HS-5 (cell line): ENCODE measurements at places on chromosomes 4 and X.

GRCh38 chrX:66892004-66892403 lies 253.1 kb upstream of the EDA2R start:
- DNase-seq, result no peak

DNA sequence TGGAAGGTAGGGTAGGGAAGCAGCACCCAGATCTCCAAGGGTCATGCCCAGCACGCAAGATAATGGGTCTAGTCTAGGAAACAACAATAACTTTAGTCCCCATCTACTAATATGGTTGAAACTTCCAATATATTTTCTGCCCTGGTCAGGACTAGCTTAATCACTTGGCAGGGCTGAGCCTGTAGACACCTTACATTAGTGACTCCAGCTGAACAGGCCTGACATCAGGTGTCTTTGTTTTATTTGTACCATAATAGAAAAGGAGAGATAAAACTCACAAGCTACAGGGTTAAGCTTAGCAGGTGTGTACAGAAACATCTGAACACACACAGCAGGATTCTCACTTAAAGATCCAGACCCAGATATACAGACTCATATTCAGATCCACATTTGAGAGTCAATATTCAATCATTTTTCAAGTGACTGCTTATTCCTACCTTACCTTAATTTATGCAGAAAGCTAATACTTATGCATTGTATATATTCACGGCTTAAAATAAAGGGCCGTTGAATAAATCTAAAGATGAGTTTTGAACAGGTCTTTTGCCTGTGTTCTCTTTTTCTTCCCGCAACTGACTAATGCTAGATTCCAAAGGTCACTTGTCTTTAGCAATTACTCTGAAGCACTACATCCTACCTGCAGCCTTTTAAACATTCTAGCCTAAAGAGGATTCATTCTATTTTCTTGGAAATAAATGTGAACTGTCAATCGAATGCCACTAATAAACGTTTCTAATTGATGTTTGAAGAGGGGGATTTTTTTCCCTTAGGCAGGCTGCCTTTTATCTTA lies 745.3 kb downstream of the RPA4 start:
- no peak for DNase-seq

- no peak for DNase-seq
Measured at GRCh38 chr4:138078253-138078652, 163.9 kb downstream of the SLC7A11 start.

DNA sequence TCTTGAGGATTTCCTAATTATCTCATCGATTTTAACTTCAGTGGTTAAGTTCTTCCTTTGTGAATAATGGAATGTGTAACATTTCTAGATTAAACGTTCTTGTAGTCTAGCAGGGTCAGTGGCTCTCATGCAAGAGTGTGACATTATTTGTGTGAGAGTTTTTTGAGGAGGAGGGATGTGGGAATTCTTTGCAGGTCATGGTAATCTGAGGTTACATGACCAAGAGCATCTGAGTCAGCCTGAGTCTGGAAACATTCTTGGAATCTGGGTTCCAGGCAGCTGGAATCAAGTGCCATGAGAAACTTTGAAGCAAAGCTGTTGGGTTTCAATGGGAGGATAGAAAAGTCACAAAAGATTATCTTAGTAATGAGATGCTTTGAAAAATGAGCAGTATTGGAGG lies 49.5 kb downstream of the GK start:
- DNase-seq, result peak; percentile 8

DNA sequence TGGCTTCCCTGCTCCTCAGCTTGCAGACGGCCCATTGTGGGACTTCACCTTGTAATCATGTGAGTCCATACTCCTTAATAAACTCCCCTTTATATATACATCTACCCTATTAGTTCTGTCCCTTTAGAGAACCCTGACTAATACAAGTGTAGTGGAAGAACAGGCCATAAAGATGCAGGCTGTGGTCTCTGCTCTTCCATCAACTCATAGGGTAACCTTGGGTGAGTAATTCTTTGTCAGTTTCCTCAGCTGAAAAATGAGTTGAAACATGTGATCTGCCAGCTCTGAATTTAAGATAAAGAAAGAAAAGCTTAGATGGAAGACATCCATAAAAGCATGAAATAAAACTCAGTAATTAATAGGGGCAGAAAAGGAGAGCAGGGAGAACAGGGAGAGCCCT lies 103.6 kb downstream of the ENOX2 start:
- DNase-seq, result peak; percentile 6

DNA sequence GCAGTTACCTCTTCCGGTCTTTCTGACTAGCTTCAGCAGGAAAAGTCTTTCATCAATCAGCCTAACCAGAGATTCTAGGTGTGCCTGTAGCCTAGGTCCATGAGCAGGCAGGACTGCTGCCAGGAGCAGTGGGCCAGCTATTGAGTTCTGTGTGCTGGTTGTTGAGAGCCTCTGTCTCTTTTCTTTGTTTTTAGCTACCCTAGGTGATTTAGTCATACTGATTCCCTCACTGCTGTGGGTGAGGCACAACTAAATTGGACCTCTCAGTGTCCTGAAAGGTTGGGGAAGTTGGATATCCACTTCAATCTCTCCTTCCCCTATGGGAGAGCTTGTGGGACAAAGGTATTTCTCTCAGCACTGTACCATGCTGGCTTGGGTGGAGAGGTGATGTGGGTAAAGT lies 354.9 kb downstream of the GPAT3 start:
- no peak for DNase-seq

DNA sequence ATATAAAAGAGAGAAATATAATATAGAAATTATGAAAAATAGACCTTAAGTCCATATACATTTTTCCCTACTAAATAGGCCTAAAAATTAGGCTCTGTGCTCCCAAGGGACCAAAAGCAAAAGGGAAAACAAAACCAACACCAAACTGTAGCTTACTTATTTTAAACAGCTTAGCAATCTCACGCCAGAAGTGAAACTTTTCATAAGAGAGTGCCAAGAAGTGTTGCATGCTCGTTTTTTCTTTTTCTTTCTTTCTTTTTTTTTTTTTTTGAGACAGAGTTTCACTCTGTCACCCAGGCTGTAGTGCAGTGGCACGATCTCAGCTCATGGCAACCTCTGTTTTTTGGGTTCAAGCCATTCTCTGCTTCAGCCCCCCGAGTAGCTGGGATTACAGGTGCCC lies 250.4 kb downstream of the TMA16 start:
- no peak for DNase-seq

GRCh38 chr4:125710766-125711165 lies 396.0 kb downstream of the FAT4 start:
- DNase-seq, result no peak

DNA sequence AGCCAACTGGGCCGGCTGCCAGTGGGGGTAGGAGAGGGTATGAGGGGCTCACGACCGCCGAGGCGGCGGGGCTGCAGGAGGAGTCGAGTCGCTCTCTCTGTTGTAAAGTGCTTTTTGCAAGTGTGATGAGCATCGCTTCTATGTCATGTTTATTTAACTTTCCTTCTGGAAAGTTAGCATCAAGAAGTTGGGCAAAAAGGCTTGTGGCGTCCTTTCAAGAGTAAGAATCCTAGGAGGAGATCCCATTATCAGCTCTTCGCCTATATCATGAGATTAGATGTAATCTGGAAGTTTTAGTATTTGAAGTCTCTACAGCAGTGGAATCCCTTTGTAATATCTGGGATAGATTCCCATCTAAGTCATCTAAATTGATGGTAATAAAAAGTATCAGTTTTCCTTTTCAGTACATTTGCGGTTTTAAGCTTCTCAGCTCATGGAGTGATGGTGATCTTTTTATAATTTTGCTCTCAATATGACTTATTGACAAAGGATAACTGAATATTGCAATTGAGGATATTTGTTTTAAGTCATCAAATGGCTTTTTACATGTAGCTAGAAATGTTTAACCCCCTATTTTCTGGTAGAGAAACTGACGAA lies 1.7 kb downstream of the GALNT7 start:
- no peak for DNase-seq

DNA sequence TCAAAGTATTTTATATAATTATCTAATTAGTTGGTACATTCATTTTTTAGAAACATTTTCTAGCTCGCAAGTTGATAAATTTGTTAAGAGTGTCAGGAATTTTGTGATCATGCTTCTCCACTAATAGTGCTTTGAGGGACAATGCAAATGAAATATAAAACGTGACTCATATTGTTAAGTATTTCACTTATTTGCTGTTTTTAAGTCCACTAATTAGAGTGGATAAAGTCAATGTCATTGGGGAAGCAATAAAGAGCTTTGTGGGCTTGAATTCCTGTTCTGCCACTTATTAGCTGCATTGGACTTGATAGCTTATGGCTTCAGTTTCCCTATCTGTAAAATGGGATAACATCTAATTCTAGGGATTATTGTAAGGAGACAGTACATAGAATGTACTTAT lies 26.5 kb upstream of the ANAPC4 start:
- DNase-seq, result no peak

GRCh38 chr4:159577241-159577640 lies 474.4 kb downstream of the RAPGEF2 start:
- DNase-seq, result no peak

DNA sequence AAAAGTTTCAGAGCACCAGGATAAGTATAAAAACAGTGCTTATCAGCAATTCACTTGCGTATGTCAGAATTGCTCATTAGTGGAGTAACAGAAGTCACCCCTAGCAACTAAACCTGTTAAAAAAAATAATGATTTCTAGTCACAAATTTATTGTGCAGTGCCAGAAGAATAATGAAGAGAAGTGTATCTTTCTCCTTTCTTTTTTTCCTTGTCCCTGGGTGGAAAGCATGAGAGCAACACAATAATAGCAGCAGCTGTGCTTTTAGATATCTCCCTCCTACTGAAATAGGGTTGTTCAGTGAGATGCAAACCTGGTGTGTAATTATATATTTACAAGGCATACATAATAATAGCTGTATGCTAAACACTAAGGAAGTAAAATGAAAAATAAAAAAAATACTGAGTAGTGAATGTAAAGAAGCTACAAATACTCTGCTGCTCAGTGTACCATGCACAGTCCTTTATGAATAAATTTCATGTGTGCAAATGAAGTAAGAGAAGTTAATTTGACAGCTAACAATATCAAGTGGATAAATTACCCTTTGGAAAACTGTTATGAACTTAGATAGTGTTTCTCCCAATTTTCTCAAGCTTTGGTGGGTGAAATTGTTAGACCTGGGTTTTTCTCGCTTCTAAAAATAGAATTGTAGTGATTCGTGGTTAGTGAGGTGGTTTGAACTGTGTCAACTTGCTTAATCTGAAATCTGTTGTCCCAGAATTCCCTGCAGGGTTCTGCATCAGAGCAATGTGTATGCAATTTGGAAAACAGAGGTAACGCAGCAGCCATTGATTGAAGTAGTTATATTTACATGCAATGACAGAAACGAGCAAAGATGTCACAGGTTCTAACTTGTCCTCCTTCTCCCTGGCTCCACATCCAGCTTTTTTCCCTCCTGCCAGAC lies 125.7 kb upstream of the NDST3 start:
- DNase-seq, result no peak

DNA sequence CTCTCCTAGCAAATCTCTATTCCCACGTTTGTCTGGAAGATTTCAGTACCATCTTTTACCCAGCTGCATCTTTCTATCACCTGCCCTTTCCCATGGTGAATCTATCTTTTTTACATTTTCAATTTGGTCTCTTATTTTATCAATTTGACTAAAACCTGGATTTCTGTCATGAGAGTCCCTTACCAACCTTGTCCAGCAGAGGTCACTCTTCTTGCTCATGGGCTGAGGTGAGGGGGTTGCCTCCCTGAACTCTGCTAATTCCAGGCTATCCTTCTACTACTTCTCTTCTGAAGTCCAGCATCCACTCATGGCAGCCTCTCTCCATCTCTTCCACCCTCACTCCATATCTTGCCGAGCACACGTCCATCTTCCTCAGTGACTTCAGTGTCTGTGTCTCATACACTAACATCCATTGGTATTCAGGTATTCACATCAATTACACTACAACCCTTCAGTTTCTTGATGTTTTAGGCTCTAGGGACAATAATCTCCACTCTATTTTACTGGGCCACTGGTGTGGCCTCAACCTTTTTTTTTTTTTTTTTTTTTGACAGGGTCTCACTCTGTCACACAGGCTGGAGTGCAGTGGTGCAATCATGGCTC lies 17.8 kb upstream of the ZNF827 start:
- DNase-seq, result no peak

DNA sequence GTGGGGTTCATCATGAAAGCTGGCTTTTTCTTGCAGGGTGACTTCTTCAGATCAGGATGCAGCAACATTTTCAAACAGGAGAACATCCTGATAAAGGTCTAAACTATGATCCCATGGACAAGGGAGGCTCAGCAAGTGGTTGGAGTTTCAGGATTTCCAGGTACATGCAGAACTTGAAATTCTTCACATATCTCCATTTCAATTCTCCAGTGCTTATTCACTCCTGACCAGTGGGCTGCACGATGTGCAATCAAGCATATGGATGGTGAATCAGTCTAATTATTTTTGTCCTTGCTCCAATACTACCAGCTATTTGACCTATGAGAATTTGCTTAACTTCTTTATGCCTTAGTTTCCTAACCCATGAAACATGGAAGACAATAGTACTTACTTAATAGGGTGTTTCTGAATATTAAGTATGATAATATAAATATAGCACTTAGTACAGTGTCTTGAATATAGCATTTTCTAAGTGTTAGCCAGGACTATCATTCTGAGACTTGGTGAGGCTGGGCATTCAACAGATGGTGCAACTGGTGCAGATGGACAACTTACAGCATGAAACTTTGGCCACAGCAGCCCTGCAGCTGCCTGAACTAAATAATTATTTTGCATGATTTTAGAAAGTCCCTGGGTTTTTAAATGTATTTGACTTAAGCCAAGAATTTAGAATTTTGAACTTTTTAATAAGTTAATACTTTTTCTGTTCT lies 92.4 kb downstream of the HPGD start:
- DNase-seq, result peak; percentile 18

DNA sequence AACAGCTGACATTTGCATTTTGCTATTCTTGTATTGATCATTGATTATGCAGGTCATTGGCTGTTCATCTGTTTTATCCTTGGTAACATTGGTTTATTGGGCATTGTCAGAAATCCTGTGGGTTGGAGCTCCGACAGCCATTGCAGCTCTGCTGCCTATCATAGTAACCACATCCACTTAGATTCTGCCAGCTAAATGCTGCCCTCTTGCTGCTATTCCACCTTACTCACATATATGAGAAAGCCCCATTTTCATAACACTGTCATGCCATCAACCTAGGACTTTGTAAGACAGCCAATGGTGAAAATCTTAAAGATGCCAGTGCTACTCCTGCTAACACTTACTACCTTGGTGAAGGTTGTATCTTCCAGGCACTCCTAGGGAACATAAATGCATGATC lies 187.3 kb upstream of the CXCL13 start:
- DNase-seq, result no peak

GRCh38 chr4:18536428-18536827 lies 514.9 kb upstream of the LCORL start:
- no peak for DNase-seq

DNA sequence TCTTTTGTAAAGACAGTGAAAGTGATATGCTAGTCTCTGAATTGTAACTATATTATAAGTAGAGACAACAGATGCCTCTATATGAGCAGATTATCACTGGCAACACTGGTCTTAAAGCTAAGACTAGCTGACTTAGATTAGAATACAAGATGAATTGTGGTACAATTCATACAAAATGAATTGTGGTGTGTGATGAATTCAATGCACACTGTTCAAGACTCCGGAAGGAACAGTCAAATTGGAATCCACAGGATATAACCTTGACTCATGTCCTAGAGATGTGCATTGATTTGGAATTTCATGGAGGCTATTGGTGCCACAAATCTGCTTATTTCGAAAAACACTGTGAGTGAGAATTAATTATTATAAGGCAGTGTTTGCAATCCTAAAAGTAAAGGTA lies 701.8 kb downstream of the PCDH7 start:
- DNase-seq, result peak; percentile 11

- DNase-seq, result no peak
Measured at GRCh38 chr4:40976343-40976742, 226.6 kb downstream of the NSUN7 start.

- no peak for DNase-seq
Measured at GRCh38 chr4:143294310-143294709, 42.4 kb upstream of the GAB1 start.
